Activated CD8-positive, alpha-beta memory T cell treated with anti-CD3 and anti-CD28 coated beads for 36 hours (primary cell): ENCODE measurements at places on chromosomes 2 and 18. TPM values are rescaled to one million over a fixed set of nuclear protein-coding genes. Genes with fewer than 3 reads are reported as not detected.

The C2orf15 gene
- total RNA-seq = 0.82 TPM

The APOB gene
- not detected for total RNA-seq

The SLC30A3 gene
- 0.59 TPM for total RNA-seq

The CNDP1 gene
- total RNA-seq = not detected

The PLCL1 gene
- total RNA-seq = 0.17 TPM

The ATOH8 gene
- not detected for total RNA-seq

The CAPN13 gene
- total RNA-seq = not detected

The AFTPH gene
- total RNA-seq = 39.4 TPM

The CRYGC gene
- total RNA-seq = not detected

The LRP1B gene
- total RNA-seq = not detected

The FHOD3 gene
- not detected for total RNA-seq

The DSC1 gene
- 0.08 TPM for total RNA-seq

The NT5C1B gene
- total RNA-seq = not detected

The MARCHF4 gene
- not detected for total RNA-seq

The MATN3 gene
- not detected for total RNA-seq

The CCDC148 gene
- total RNA-seq = not detected

The ITGA4 gene
- total RNA-seq = 127 TPM
